Fibroblast of skin of right quadriceps (primary cell): ENCODE measurements at places on chromosomes 2 and 18.

DNA sequence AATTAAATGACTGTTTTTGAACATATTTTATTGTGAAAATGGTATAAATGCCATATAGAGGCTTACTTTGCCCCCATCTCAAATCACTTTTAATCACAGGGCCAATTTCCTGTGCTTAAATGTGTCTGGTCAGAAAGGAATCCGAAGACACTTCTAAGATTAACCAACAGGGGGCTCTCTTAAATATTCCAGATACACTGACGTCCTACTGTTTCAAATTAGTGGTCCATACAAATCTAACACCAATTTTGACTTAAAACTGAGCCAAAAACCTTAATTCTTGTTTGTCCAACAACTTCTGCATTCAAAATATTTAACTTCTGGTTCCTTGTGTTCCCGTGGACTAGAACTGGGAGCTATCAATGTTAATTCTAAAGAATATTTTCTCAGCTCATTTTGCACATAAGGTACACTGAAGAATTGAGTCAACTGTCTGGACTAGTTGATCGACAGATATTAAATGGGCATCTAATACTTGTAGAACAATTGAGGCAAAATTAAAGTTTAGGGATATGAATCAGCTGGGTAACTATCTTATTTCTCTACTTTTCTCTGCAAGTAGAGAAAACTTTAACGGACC, 557.5 kb downstream of the ARHGAP15 start:
- DNase-seq = peak; percentile 46

DNA sequence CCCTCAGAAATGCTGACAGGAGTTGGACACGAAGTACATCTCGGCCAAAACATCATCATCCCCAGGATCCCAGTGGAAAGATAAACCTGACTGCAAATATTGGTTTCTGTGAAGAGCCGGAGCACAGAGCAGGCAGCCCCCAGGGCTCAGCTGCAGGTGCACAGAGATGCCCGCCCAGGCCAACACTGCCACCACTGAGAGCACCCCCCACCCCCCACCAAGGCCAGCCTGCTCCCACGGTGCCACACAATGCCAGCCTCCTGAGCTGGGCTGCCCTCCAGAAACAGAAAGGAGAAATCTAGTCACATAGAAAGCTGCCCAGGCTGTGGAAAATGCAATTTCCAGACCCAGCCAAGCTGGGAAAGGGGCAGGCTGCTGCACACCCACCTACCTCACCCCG, 71.7 kb downstream of the GALNT14 start:
- no peak for DNase-seq

- no peak for DNase-seq
Measured at GRCh38 chr2:226477221-226478108, 322.2 kb downstream of the IRS1 start.

GRCh38 chr2:136328207-136328795, 210.4 kb upstream of the CXCR4 start:
- DNase-seq = no peak

GRCh38 chr2:217980036-217980435, 22.8 kb downstream of the TNS1 start:
- no peak for DNase-seq

- DNase-seq = no peak
Measured at GRCh38 chr2:216649574-216649973, 16.4 kb downstream of the IGFBP2 start.

DNA sequence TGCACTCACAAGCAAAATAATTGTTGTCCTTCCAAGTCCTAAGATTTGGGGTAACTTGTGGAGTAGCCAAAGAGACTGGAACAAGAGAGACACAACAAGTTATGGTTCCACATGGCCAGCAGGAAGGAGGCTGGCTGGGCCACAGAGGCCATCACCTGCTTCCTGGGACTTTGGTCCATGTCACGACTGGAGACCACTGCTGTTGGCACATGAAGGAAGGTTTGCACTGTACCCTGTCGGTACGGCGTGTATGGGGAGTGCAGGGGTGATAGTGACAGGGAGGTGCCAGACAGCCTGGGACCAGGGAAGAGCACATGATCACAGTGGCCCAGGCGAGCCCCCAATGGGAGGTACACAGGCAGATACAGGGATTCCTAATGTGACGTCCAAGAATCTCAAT, 15.5 kb downstream of the SLC66A2 start:
- no peak for DNase-seq

GRCh38 chr2:36013064-36013463, 342.5 kb upstream of the CRIM1 start:
- DNase-seq = no peak

DNA sequence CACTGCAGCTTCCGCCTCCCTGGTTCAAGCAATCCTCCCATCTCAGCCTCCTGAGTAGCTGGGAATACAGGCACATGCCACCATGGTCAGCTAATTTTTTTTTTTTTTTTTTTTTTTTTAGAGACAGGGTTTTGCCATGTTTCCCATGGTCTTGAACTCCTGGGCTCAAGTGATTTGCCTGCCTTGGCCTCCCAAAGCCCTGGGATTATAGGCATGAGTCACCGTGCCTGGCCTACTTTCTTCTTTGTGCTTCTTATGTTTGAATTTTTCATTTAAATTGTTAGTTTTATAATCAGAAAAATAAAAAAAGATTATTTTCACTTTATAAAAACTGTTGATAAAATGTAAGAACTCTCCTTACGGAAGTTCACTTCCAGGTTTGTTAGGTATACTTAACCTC, 101.5 kb upstream of the LPIN2 start:
- no peak for DNase-seq

- DNase-seq = no peak
Measured at GRCh38 chr2:62467100-62467474, 38.9 kb downstream of the TMEM17 start.

GRCh38 chr2:53170466-53170865, 597.1 kb upstream of the CHAC2 start:
- DNase-seq = no peak

GRCh38 chr2:209376686-209377085, 47.2 kb upstream of the MAP2 start:
- DNase-seq = no peak

- no peak for DNase-seq
Measured at GRCh38 chr2:117603060-117603459, 211.4 kb upstream of the DDX18 start.

DNA sequence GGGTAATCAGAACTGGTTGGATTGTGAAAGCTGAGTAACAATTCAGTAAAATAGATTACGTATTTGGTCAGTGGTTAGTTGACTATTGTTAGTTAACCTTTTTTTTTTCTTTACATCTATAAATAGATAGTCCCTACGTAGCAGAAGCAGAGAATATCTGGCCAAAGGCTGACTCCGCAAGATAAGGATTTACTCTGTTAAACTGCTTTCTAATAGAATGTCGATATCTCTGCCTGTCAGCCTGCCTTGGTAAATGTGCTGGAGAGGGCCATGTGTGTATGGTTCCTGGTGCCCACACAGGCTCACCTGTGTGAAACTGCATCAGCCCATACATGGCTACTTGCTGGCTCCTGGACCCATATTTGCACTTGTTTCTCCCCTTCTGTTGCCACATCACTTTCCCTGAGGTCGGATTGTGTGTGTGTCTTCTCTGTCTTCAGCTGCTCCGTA, 94.4 kb downstream of the CRIM1 start:
- no peak for DNase-seq

- DNase-seq = no peak
Measured at GRCh38 chr2:3451926-3452671, 67.2 kb downstream of the ADI1 start.

GRCh38 chr18:32425466-32425865, 45.2 kb downstream of the GAREM1 start:
- peak; percentile 32 for DNase-seq

GRCh38 chr2:113098041-113098440, 29.4 kb upstream of the IL1RN start:
- DNase-seq = no peak
